NCI-H526 (cell line): ENCODE measurements at places on chromosomes 7 and 10.

DNA sequence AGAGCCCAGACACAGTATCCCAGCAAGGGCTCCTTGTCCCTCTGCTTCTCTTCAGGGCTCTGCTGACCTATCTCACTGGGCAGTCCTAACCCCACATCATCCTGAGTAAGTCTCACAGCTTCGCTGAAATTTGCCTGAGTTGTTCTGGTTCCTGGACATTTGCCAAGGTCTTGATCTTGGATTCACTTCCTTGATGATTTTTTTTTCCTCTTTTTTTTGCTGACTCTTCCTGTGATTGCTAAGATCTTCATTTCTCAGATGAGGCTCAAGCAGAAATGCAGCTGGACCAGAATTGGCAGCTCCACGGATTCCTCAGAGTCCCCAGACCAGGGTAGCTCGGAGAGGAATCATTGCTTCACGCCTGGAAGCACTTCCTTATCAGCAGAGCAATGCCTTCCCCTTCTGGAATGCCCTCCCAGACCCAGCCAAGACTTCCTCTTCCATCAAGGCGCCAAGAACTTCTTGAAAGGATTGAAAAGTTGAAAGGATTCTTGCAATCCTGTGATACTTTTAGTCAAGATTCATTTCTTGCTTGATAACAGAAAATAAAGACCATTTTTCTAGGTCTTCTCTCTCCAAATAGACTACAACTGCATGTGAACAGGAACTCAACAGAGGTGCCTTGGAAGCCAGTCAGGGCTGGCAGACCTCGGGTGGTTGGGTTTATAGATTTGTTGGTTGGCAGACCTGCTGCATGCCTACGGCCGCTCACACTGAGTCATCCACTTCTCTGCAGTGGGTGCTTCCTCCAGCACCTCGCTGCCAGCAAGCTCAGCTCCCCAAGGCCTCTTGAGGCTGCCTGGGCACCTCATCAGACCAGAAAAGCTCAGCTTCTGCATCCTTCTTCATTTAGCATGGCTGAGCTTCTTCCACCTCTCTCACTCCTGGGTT, 8.8 kb upstream of the AFAP1L2 start:
- no peak for DNase-seq

- DNase-seq, result no peak
Observed at GRCh38 chr10:70462349-70462984, 16.1 kb upstream of the PALD1 start.

DNA sequence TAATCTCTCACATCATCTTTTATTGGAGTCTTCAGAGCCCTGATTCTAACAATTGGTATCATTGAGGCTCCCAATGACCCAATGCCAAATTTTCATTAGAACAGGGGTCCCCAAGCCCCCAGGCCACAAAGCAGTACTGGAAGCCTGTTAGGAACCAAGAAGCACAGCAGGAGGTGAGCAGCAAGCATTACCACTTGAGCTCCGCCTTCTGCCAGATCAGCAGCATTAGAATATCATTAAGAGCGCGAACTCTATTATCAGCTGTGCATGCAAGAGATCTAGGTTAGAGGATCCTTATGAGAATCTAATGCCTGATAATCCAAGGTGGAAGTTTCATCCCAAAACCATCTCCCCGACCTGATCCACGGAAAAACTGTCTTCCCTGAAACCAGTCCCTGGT, 23.1 kb downstream of the KIF5B start:
- no peak for DNase-seq

- no peak for DNase-seq
Observed at GRCh38 chr7:159165352-159165751, 20.7 kb upstream of the VIPR2 start.

DNA sequence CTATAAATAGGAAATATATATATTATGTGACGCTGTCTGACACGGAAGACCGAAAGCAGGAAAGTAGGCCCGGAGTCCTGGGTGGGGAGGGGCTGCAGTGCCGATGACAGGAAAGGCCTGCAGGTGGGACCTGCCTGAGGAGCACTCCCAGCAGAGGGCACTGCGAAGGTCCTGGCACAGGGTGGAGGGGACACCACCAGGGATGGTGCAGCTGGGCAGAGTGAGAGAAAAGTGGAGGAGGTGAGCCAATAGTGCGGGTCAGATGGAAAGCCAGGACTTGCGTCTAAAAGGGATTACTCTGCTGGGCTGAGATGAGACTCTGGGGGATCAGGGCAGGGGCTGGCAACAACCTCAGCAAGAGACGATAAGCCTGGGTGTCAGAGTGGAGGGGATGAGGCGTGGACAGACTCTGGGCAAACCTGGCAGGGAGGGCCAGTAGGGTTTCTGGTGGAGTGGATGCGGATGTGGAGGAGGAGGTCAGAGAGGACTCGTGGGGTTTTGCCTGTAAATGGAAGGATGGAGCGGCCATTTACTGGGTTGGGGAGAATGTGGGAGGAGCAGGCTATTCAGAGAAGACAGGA, 118.2 kb upstream of the ZNF746 start:
- no peak for DNase-seq

DNA sequence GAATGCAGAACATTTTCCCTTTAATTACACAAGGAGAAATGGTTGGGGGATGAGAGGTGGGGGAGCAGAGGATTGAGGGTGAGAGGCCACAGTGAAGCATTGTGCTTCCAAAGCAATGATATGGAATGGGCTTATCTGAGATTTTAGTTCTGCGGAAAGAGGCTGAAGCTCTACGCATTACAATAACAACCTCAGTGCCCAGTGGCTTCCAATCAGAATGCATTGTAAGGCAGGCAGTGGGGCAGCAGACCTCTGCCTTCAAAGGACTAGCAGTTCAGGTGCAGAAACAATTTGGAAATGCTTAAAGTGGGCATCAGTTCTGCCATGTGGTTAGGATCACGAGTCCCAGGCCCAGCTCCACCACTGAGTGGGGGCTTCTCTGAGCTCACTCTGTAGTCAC, 251.0 kb upstream of the ZMIZ1 start:
- no peak for DNase-seq

DNA sequence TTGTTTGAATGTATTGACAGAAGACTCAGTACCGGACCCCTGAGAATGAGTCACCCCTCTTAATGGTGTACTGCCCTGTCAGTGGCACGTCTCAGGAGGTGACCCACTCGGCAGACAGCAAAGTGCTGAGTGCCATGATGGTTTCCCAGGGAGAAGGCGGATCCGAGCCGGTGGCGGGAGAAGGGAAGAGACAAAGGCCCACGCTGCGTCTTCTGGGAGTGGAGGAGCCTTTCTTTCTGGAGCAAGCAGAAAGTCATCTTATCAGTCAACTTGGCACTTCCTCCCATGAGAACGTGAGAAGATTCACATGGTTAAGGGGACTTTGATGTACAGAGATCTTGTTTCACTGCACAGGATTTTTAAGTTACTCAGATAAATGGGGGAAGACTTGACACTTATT, 14.6 kb upstream of the PPP2R2D start:
- DNase-seq, result no peak

GRCh38 chr10:29736366-29737073, 101.7 kb upstream of the SVIL start:
- DNase-seq, result peak; percentile 66

GRCh38 chr10:96401036-96401435, 42.2 kb upstream of the OPALIN start:
- DNase-seq, result no peak

DNA sequence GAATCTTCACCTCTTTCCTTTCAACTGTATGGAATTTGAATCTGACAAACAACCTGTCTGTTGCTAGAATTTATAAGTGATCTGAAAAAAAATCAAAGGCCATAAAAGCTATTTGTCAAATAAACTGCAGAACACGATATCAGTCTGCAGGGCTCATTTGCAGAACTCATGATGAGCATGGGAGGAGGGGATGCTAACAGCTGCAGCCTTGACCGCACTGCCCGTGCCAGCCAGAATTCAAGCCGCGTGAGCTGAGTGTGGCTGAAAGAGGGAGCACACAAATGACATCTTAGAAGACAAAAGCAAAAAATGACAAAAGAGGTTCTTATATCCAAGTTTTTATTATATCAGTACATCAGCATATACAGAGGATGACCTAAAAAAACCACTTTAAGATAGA, 15.7 kb downstream of the LRRTM3 start:
- no peak for DNase-seq

DNA sequence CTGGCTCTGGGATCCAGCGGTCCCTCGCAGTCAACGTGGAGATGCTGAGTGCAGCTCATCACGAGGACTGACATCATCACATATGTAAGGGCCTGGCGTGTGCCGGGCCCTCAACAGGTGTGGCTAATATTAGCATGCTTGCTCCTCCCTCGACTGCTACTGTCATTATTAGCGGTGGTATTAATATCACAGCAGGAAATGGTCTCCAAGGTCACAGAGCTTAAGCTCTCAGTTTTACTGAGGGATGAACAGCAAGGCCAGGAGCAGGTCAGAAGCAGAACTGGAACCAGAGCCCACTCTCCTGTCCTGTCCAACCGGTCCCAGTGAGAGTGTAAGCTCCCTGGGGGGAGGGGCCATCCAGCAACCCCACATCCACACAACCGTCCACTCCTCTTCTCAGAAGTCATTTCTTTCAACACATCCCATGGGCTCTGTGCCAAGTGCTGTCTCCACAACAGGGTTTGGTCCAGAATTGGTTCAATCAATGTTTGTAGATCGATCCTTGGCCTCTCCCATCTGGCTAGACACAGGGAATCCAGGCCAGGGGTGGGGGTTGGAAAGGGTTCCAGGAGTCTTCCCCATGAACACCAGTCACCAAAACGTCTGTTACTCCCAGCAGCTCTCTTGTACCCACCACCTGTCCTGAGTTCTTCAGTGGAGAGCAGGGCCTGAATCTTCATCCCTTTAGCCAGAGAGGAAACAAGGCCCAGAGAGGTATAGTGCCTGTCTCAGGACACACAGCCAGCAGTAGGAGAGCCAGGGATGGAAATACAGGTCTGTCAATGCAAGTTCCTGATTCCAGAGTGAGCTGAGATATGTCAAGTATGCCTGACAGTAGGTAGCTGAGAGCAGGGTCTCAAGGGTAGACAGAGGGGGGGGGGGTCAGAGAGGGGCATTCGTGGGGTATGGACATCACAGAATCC, 45.3 kb upstream of the ZMIZ1 start:
- no peak for DNase-seq

DNA sequence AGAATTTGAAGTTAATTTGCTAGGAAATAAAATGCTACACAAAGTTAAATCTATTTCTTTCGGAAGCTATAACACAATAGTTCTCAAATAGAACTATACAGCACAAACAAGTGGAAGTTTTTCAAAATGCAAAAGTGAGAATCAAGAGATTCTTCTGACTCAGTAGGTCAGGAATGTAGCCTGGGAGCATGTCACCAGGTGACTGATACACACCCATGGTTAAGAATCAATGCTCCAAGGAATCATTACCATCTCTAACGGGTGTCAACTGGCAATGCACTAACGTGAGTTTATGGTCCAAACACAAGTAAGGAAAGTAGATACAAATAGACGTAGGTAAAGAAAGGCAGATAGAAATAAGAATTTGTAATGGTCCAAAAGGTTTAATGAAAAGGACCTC, 170.5 kb downstream of the SRPK2 start:
- no peak for DNase-seq

DNA sequence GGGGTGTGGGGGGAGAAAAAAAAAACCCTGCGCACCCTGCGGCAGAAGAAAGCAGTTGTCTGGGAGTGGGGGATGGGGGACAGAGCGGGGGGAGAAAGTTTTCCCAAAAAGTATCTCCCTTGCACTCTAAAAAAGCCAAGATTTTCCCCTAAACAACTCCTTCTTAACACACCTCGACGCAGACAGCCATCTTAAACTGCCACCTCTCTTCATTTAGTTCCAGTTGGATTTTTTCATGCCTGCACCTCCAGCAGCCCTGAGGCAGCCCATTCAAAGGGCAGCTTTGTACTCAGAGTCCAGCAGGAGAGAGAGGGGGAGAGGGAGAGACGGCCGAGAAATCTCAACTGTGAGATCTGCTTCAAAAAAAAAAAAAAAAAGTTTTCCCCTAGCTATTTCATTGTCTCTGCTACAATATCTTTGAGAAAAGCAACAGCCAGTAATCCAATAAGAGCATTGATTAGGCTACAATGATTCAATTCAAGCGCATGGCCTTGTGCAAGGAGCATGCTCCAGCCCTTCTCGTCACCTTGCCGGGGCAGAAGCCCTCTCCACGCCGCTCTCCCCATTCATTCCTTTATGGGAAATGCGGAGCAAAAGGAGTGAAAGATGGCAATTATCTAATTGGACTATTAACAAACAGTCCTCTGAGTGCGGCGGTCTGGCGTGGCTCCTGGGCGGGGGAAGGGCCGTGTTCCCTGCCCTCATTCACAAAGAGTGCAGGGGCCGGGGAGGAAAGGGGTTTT, 939 bp upstream of the VAX1 start:
- peak; percentile 23 for DNase-seq

DNA sequence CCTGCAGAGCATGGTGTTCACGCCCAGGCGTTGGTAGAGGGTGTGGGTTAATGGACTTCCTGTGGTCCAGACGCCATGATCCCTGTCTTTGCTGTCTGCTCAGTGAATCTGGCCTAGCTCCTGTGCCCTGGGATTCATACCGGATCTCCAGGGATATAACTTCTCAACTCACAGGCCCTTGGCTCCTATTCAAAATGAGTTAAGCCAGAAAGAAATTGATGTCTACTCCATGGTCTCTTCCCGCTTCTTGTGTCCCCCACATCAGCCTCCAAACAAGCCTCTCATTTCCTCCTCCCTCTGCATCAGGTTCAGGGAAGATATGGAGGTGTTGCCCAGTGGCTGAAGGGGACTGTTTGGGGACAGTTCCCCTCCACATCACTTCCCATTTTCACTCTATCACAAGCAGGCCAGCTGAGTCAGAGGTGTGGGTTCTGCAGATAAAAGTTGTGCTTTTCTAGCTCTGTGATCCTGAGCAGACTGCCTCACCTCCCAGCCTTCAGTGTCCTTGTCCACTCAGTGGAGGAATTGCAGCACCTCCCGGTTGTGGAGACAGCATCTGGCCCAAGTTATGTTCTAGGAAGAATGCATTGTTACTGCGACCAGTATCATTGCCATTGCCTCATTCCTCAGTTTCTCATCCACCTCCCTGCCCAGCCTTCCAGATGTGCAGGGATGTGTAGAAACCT, 22.5 kb downstream of the AKR1E2 start:
- no peak for DNase-seq

DNA sequence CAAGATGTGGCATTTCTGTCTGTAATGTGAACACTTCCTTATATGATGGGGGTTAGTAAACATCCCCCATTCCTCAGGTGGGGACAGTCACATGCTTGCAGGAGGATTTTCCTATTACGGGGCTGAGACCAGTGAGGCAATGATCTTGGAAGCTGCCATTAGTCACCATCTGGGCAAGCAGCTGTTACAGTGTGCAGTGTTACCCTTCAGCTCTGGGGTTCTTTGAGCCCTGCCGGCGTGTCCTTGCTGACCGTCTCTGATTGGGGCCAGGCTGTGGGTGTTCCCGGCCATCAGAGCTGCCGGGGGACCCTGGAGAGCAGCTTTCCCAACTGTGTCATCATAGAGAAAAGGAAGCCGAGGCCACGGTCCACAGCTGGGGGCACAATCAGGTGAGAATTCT, 126.8 kb upstream of the FAM20C start:
- no peak for DNase-seq

GRCh38 chr7:133770863-133771492, 356.2 kb upstream of the LRGUK start:
- no peak for DNase-seq
